Stimulated activated CD8-positive, alpha-beta memory T cell treated with anti-CD3 and anti-CD28 coated beads, Interleukin-15, amount 100 ng/mL, for 24 hours (primary cell): ENCODE measurements at places on chromosomes 5 and 9.

GRCh38 chr9:113219969-113220368 lies 1.1 kb downstream of the FKBP15 start:
- DNase-seq: no peak

- no peak for DNase-seq
These were observed 58.2 kb downstream of the RICTOR start for GRCh38 chr5:39015743-39016586.

GRCh38 chr9:17062497-17062896 lies 72.3 kb upstream of the CNTLN start:
- DNase-seq: no peak

DNA sequence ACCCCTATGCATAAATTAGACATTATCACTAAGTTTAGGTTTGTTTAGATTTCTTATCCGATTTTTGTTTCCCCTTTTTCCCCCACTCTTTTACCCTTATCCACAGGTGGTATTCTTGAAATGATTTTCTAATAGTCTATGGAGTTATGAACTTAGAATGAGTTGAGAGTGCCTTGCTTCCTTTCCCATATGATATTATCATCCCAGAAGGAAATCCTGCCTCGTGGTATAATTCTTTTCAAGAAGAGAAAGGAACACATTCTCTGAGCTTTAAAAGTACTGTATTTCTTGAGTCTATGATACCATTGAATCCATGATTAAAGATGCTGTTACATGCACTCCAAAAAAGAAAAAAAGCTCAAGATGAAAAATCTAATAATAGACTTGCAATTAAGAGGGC lies 76.9 kb upstream of the ADAMTSL1 start:
- no peak for DNase-seq

- no peak for DNase-seq
These were observed 112.5 kb downstream of the CTNND2 start for GRCh38 chr5:11791792-11792191.
